ENCODE measurements at places on chromosomes 12 and 14. TPM values are rescaled to one million over a fixed set of nuclear protein-coding genes. Genes with fewer than 3 reads are reported as not detected.

The CCDC196 gene
- not detected for total RNA-seq

GRCh38 chr14:73238941-73239340, 1.6 kb downstream of the PAPLN start:
- no peak for DNase-seq

DNA sequence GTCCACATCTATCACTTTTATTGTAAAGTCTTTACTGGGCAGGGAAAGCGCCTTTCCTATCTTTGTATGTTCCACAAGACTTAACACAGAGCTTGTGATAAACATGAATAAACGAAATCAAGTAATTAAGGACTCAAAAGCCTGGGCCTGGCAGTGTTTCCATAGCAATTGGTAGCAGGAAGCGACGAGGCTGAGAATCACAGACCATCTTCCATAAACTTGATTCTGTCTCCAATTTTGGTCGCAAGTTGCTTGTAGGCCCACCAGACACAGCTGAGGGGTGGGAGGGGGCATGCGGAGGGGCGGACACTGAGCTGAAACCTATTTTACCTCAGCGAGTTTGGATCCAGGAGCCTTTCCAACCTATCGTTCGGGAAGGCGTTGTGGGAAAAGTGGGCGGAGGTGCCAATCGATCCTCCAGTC, 302 bp downstream of the CCDC38 start:
- no peak for DNase-seq

DNA sequence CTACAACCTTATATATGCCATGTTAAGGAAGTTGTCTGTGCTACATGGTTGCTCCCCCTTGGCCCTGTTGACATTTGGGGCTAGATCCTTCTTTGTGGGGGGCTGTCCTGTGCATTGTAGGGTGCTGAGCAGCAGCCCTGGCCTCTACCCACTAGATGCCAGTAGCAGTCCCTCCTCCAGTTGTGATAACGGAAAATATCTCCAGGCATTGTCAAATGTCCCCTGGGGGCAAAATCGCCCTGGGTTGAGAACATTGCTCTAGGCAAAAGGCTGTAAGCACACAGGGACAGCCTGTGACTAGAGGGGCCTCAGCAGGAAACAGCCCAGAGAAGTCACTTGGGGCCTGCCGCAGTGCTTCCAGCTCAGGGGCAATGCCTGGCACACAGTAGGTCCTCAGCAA, 1100.3 kb downstream of the BCL11B start:
- no peak for DNase-seq

DNA sequence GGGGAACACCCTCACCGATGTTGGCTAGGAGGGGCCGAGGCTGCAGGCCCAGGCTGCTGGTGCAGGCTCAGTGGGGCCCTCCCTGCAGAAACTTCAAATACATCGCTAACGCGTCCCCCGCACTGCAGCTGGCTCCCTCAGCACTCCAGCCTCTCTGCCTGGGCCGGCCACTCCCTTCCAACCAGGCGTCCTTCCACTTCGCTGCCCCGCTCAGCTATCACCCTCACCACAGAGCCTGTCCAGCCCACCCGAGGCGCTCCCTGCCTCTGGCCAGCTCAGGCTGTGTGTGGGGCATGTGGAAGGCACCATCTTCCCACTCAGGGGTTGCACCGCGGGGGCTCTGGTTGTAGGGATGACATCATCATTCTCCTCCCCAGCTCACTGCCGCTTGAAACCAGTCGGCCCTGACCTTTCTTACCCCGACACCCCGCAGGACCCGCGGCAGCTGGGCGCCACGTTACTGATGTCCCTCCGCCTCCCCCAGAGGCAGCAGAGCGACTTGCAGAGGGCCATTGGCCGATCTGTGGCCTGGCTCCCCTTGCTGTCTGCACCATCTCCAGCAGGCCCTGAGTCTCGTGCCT, 199.9 kb upstream of the RTL1 start:
- peak; percentile 72 for DNase-seq

GRCh38 chr12:8661016-8661415, 1.6 kb downstream of the MFAP5 start:
- DNase-seq = no peak

DNA sequence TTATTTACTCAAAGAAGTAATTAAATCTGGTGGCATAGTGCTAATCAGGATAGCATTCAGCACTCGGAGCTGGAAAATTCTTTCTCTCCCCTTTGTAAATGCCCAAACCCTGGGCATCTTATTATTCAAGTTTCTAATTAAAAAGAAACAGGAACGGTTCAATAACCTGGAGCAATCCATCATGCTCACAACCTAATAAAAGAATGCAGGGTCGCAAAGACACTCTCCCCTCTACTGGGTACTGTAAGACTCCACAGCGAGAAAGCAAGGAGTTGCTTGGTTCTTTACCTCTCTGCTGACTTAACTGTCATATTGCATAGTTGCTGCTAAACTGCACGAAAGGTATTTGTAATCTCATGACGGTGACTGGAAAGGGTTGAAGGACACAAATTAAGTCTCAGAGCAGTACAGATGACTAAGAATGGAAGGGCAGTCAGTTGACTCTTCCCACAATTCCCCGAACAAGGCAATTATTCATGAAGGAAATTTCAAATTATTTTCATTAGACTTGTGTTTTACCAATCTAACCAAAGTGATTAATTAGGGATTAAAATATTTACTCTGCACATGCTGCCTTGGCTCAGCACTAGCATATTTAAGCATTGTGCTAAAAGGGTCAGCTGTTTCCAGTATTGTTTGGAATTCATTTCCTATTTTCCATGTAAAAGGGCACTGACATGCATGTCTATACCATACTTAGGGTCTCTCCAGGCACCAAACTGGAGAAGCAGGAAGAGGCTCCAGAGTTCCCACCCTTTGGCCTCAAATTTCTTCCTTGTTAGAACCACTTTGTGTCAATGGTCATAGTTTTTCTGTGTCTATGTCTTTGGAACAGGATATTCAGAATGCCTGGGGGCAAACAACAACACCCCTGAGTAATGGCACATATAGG, 182.2 kb downstream of the EXOC5 start:
- no peak for DNase-seq

GRCh38 chr12:127925971-127926370, 341.0 kb upstream of the TMEM132C start:
- DNase-seq = no peak

DNA sequence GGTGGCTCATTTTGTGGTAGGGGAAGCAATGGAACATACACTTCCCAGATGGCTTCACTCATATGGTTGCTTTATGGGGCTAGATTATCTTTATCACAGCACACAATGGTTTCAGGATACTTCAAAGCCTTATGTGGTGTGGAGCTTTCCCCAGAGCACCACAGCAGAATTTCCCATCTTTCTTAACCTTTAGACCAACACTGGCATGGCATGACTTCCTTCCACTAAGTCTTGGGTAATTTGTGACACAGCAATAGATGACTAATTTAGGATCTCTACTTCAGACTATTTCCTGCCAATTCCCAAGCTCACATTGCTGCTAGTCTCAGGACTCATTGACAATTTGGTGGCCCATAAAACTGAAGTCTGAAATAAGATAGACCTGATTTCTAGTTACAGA, 36.9 kb upstream of the DCN start:
- DNase-seq = no peak

Data from upper lobe of left lung (tissue), 6 donors.